ENCODE measurements at places on chromosomes 3 and 15. TPM values are rescaled to one million over a fixed set of nuclear protein-coding genes. Genes with fewer than 3 reads are reported as not detected.

DNA sequence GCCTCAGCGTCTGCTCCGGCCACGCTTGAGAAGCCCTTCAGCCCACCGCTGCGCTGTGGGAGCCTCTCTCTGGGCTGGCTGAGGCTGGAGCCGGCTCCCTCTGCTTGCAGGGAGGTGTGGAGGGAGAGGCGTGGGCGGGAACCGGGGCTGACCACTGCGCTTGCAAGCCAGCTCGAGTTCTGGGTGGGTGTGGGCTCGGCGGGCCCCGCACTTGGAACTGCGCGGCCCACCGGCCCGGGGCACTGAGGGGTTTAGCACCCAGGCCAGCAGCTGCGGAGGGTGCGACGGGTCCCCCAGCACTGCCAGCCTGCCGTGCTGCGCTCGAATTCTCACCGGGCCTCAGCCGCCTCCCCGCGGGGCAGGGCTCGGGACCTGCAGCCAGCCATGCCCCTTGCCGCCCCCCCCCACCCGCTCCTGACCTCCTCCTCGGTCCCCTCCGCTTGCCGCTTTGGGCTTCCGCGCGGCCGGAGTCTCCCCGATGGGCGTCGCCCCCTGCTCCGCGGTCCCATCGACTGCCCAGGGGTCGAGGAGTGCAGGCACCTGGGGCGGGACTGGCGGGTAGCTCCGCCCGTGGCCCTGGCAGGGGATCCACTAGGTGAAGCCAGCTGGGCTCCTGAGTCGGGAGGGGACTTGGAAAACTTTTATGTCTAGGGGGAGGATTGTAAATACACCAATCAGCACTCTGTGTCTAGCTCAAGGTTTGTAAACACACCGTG, 106.7 kb downstream of the RAP2B start:
- H3K27me3 ChIP-seq: no peaks in the 10 kb centered on the region
- no peaks in the 10 kb centered on the region for H3K4me1 ChIP-seq
- H3K27ac ChIP-seq: no peak overlapping the region
- no peak overlapping the region for H3K4me3 ChIP-seq

- H3K4me3 ChIP-seq: no peak overlapping the region
- peaks cover 19% of the 10 kb centered on the region for H3K4me1 ChIP-seq
- DNase-seq: no peak
- no peaks in the 10 kb centered on the region for H3K36me3 ChIP-seq
- H3K27ac ChIP-seq: no peak overlapping the region
Observed at GRCh38 chr15:31241888-31242522, 84.6 kb upstream of the KLF13 start.

DNA sequence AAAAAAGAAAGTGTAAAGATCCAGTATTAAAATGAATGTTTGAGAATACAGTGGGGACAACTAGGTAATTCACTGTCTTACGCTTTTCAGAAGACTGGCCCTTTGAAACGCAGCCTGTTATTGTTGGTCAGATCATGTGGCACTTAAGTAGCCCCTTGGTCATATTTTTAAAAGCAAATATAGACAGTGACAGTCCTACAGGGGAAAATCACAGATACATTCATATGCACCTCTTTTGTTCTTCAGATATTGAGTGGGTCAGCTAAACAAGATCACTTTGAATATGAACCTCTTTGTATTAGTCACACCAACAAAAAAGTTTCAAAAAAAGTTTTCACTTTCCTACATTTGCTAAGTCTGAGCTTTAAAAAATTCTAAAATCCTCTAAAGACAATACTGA, 36.0 kb downstream of the TIGIT start:
- H3K4me1 ChIP-seq: no peaks in the 10 kb centered on the region
- no peak overlapping the region for H3K27ac ChIP-seq
- H3K27me3 ChIP-seq: no peaks in the 10 kb centered on the region
- H3K36me3 ChIP-seq: peaks cover 10% of the 10 kb centered on the region

- no peak overlapping the region for H3K27ac ChIP-seq
- peaks cover 98% of the 10 kb centered on the region for H3K27me3 ChIP-seq
- no peaks in the 10 kb centered on the region for H3K36me3 ChIP-seq
- H3K4me3 ChIP-seq: no peak overlapping the region
Observed at GRCh38 chr15:89421219-89421618, 75.2 kb downstream of the RHCG start.

Gene SAMMSON
- total RNA-seq: not detected

Gene CHDH
- 3.7 TPM for total RNA-seq

DNA sequence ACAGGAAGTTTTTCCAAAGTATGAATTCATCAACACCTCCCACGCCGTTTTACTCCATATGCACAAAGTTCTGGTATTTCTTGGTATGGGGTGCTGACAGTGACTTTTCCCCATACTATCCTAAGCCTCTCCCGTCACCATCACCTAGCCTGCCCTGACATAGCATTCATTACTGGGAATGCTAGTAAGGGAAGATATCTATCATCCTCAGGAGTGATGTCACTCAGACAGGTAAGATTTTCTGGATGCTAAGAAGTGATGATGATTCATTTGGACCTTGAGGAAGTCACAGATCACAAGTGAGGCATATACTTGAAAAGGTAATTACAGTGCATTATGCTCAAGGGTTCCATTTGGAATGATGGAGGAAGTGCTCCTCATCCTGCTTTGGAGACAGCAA, 355.1 kb upstream of the STAC start:
- H3K27ac ChIP-seq: no peak overlapping the region
- no peaks in the 10 kb centered on the region for H3K27me3 ChIP-seq
- H3K4me1 ChIP-seq: no peaks in the 10 kb centered on the region
- no peak overlapping the region for H3K4me3 ChIP-seq

DNA sequence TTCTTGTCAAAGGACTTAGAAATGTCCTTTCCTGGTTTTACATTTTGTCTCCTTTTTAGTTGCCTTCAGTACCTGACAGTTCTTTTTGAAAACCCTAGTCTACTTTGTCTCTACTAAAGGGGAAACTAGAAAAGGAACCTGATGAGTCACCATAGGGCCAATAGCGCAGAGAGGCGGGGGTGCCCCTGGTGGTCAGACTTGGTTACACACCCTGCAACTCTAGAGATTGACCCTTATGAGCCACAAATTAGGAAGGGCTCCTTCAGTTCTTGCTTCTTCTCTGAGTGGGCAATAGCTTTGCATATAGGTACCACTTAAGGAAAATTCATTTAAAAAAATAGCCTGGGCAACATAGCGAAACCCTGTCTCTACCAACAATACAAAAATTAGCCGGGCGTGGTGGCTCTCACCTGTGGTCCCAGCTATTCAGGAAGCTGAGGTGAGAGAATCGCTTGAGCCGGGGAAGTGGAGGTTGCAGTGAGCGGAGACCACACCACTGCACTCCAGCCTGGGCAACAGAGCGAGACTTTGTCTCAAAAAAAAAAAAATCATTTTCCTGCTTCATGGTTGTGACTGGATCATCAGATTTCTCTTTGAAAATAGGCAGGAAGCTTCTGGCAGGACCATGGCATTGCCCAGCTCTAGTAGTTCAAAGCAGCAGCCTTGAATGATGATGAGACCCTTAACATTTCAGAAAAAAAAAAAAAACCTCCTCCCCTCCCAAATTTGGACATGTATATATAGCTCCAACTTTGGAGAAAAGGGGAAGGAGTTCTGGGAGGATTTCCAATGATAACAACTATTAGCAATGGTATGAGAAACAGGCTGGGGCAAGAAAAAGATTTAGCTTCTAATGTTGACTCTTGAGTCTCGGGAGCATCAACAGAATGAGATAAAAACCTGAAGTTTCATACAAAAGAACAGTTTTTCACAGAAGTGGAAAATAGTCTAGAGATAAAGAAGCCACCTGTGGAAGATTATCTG, 45.2 kb upstream of the RASA2 start:
- H3K4me1 ChIP-seq: peaks cover 87% of the 10 kb centered on the region
- H3K36me3 ChIP-seq: peaks cover 52% of the 10 kb centered on the region
- H3K27ac ChIP-seq: peak overlapping the region; percentile 88

Gene WNT5A
- 3.8 TPM for total RNA-seq

GRCh38 chr3:155369735-155370134, 76.3 kb upstream of the STRIT1 start:
- peaks cover 59% of the 10 kb centered on the region for H3K4me1 ChIP-seq
- no peaks in the 10 kb centered on the region for H3K27me3 ChIP-seq
- H3K36me3 ChIP-seq: no peaks in the 10 kb centered on the region
- no peak overlapping the region for H3K4me3 ChIP-seq
- no peak for DNase-seq

DNA sequence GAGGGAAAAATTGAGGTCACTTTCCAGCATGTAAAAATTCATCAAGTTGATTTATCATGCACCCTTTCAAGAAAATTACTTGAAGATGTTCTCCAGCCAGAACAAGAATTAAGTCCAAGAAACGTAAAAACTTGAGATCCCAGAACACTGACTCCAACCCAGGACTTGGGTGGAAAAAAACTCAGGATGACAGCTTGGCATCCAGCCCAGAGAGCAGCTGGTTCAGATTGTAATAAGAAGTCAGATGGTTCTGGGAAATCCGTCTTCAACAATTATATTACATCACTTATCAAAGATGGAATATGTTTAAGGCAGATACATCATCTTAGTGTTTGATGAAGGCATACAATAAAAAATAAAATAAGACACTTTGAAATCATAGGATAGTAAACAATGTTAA, 23.0 kb upstream of the DNAJC13 start:
- H3K4me1 ChIP-seq: no peaks in the 10 kb centered on the region
- DNase-seq: peak; percentile 40
- H3K27ac ChIP-seq: no peak overlapping the region
- no peak overlapping the region for H3K4me3 ChIP-seq
- no peaks in the 10 kb centered on the region for H3K27me3 ChIP-seq

DNA sequence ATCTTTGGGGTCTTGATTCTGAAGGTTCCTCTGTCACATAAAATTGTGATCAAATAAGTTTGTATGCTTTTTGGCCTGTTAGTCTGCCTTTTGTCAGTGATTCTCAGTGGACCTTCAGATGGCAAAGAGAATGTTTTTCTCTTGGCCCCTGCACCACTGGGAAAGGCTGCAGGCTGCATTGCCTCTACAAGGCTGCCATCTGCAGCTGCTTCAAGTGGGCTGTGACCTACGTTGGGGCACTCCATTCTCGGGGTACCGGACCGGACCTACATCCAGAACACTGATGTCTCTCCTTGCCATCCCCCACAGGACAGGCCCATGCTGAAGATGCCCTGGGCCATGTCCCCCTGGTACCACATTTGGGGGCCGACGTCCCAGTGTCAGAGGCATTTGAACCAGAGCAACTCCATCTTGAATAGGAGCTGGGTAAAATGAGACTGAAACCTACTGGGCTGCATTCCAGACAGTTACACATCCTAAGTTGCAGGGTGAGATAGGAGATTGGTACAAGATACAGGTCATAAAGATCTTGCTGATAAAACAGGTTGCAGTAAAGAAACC, 37.5 kb upstream of the MFGE8 start:
- no peaks in the 10 kb centered on the region for H3K36me3 ChIP-seq
- no peak for DNase-seq
- no peaks in the 10 kb centered on the region for H3K27me3 ChIP-seq
- no peak overlapping the region for H3K4me3 ChIP-seq
- peaks cover 13% of the 10 kb centered on the region for H3K4me1 ChIP-seq

Gene CYP1A2
- not detected for total RNA-seq

DNA sequence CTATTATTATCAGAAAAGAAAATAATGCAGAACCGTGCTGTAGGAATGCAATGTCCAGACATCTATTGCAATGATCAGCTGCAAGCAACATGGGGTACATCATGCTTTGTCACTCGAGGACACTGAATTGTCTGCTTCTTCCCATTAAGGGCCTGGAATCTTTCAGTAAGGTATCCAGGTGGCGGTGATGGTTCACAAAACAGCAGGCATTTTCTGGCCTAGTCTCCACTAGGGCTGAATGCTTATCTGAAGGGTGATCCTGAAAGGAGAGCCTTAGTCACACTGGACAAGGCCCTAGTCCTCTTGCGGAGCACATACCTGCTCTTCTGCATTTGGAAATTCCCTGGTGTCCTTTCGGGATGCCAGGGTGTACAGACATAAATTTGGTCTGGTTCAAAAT, 21.2 kb downstream of the ITPR1 start:
- no peak overlapping the region for H3K4me3 ChIP-seq
- no peaks in the 10 kb centered on the region for H3K36me3 ChIP-seq
- H3K27me3 ChIP-seq: no peaks in the 10 kb centered on the region
- peaks cover 72% of the 10 kb centered on the region for H3K4me1 ChIP-seq
- DNase-seq: no peak

Gene CHL1
- total RNA-seq: 8.8 TPM

GRCh38 chr15:74385733-74386132, 18.3 kb upstream of the CYP11A1 start:
- H3K36me3 ChIP-seq: no peaks in the 10 kb centered on the region
- peaks cover 1% of the 10 kb centered on the region for H3K27me3 ChIP-seq
- H3K27ac ChIP-seq: peak overlapping the region; percentile 78
- DNase-seq: no peak
- peaks cover 40% of the 10 kb centered on the region for H3K4me1 ChIP-seq
